Muscle of arm (tissue), 14 donors: ENCODE measurements at places on chromosomes 3 and 15. TPM values are rescaled to one million over a fixed set of nuclear protein-coding genes. Genes with fewer than 3 reads are reported as not detected.

GATA2 gene
- polyA plus RNA-seq, result 3.3 TPM

GHSR gene
- polyA plus RNA-seq, result not detected

MESP2 gene
- not detected for polyA plus RNA-seq

SYNPR gene
- polyA plus RNA-seq, result not detected

ISLR gene
- 143 TPM for polyA plus RNA-seq

JAGN1 gene
- 17.2 TPM for polyA plus RNA-seq

FNDC3B gene
- polyA plus RNA-seq, result 59.5 TPM

DYNLT2B gene
- 11.8 TPM for polyA plus RNA-seq
